ENCODE measurements at places on chromosomes 12 and 14. TPM values are rescaled to one million over a fixed set of nuclear protein-coding genes. Genes with fewer than 3 reads are reported as not detected.
A peak's percentile ranks its signal among the peaks of the same experiment; 100 is the strongest.

Gene ZNF140
- total RNA-seq: 17.5 TPM

GRCh38 chr14:35042632-35043031 lies 3.4 kb upstream of the FAM177A1 start:
- no peak for DNase-seq

Gene MYF6
- not detected for total RNA-seq

GRCh38 chr12:22333186-22333712 lies 1.3 kb downstream of the ST8SIA1 start:
- DNase-seq: no peak

GRCh38 chr12:53495903-53496751 lies 3.1 kb downstream of the MAP3K12 start:
- peak; percentile 76 for DNase-seq

Gene NFE2
- 0.58 TPM for total RNA-seq

GRCh38 chr12:60152756-60153155 lies 556.9 kb downstream of the SLC16A7 start:
- DNase-seq: no peak

GRCh38 chr12:53651737-53652136 lies 24.1 kb downstream of the ATP5MC2 start:
- no peak for DNase-seq

DNA sequence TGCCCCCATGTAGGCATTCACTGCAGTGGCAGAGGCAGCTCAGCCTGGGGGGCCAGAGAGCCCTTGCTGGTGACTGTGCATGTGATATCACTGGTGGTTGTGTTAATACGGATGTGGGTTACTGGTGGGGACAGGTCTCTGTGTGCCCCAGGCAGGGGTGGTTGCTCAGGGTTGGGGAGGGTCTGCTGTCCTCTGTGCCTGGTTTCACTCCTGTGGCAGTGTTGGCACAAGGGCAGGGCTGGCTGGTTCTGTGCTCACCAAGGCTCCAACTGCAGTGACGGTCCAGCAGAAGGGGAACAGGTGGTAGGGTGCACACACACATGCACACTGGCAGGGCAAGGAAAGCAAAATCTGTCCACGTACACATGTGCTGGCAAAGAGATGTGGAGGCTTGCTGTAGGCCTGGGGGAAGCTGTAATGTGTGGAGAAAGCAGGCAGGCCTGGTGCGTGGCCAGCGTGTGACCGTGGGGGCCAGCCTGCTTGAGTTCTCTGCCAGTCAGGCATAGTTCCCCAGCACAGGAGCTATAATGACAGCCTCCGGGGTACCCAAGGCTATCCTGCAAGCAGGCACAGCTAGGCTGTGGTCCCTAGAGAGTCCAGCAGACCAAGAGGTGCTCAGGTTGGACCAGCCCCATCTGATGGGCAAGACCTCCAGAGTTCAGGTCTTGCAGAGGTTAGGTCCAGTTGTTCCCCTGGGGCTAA lies 254.6 kb downstream of the FBXL14 start:
- DNase-seq: no peak
